ENCODE measurements at places on chromosomes 6 and 20.

DNA sequence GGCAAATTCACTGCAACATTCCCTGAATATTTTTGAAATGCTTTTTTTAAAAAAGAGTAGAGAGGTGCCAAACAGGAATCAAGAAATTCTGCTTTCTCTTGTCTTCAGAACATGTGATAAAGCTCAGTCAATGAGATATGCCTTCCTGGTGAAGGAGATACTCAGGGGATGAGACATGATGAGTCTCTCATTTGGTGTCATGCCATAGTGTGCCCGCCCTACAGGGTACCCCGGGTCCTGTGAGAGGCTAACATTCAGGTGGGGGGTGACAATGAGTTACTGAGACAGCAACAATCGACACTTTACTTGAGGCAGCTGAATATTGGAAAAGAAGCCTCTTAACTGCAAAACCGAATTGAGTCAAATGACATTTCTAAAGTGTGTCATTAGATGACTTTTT, 6.7 kb downstream of the CCR6 start:
- DNase-seq, result no peak

DNA sequence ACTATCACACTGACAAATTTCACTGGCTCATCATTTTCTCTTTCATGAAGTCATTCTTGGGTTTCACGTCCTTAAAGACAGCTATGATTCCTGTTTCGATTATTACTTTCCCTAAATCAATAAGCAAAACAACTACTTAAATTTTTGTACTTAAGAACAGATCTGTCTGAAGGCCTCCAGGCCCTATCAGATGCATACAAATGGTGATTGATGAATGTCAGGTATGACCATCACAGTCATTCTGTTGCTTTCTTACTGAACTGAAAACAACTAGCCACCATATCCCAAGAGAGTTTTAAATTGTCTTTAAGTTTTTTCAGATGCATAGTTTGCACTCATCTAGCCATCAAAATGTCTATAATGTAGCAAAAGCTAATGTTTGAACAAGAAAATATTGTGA, 20.9 kb upstream of the HTR1E start:
- DNase-seq, result no peak

- no peak for DNase-seq
Observed at GRCh38 chr6:113719545-113719944, 137.6 kb upstream of the MARCKS start.

DNA sequence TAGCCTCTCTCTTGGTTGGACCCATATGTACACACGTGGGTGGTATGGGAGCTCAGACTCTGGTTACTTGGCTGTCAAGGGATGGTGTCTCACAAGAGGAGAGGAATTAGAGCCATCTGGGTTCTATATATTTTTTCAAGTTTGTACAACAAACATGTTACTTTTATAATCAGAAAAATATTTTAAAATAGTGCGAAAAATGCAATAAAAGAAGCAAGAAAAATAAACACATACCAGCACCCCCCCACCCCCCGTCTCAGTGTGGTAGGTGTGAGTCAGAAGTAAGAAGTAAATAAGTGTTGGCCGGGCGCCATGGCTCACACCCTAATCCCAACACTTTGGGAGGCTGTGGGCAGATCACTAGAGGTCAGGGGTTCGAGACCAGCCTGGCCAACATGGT, 2.1 kb upstream of the TIAM2 start:
- DNase-seq, result no peak

GRCh38 chr6:11155589-11155988, 44.1 kb upstream of the ERVFRD-1 start:
- DNase-seq, result no peak

Measured in right hindlimb (tissue), 1 donor.